SIG-M5 (cell line): ENCODE measurements at places on chromosomes 7 and 10.

- DNase-seq: no peak
Measured at GRCh38 chr10:117365612-117366011, 9.6 kb downstream of the PDZD8 start.

DNA sequence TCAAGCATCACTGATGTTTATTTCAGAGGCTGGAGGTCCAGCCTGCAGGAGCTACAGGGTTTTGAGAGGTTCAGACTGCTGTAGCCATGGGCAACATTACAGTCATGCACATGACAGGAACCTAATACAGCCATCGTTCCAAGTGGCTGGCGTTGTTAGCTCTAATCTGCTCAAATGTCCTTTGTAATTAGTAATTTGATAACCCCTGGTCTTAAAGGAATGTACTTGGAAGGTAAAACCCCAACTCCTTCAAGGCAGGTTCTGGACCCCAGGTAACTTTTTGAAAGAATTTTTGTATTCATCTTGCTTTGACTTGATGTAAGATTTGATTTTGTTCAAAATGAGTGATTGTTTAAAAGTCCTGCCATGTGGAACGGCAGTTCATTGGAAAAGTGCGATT lies 34.7 kb upstream of the FOXI2 start:
- DNase-seq: no peak

GRCh38 chr10:102511583-102512274 lies 8.0 kb downstream of the SUFU start:
- DNase-seq: no peak

DNA sequence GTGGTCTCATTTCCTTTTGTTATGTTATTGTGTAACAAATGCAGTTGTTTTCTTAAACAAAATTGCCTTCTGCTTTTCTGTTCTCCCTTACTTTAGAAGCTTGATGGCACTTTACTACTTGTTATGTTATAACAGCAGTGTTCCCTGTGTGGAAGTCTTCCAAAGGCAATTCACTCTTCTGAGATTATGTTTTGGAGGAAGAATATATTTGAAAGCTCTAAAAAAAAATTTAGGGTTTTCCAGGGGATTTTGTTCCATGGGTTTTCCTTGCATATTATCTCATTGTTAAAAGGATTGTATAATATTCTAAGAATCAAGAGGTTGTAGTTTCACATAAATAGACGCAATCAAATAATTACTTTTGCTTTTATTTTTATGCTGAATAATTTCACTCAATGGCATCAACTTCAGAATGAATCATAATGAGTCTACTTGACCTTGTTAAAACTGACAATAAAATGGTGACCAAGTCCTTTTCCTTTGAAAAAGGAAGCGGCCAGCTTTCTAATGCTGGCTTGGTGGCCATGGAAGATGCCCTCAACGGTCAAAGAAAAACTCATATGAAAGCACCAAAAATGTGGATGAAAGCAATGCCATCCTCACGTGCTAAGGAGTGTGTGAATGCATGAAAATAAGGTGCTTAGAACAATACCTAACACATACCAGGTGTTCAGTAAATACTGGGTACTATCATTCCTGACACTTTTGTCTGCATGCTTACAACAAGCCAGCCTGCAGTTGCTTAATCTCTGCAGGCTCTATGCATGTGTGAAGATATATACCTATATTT lies 92.4 kb upstream of the KLF6 start:
- DNase-seq: no peak

DNA sequence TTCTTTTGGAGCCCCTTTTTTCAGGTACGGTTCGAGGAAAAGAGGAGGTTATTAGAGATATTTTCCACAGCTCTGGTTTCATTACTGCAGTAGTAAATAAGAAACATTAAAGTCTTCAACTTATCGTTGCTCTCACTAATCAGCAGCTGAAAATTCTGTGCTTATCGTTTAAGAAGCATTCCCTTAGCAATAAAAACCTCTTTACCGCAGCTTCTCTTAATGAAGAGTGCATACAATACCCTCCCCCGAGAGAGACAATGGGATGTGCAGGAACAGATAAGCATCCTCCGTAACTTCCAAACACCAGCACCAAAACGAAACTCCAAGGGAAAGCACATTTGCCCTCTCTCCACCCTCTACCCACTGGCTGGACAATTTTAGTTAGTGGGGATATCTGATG lies 384.5 kb downstream of the NEBL start:
- DNase-seq: no peak
